ENCODE measurements at places on chromosomes 6 and 20.

GRCh38 chr6:150800674-150801314 lies 64.7 kb upstream of the MTHFD1L start:
- no peak for DNase-seq

DNA sequence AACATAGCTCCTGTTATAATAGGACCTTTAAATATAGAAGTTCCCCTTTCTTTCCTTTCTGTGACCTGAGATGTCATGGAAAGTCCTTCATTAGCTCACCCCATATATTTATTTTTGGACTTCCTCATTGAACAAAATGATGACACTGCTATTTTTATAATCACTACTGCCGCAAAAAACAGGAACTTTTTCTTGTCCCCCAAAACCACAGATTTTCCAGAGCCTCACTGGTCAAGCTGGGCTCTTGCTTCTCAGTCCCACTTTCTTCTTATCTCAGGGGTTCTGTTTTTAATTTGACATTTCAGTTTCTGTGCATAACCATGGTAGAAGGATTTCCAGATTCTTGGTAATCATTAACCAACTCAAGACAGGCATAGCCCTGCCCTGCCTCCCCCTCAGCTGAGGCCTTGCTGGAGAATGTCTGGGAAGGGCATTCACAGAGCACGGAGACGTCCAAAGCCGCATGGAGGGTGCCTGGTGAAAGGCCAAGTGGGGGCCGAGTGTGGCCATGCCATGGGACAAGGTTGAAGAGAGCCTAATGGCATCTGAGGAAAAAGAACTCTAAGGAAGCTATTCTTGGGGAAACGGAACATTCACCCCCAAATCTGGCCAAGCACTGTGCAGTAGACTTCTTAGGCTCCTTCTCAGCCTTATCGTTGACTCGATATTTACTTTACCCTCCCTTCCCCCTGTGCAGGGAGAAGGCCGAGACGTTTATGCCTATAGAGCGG lies 73.7 kb downstream of the EDN1 start:
- DNase-seq: no peak

- no peak for DNase-seq
These were observed 70.9 kb downstream of the SNAP91 start for GRCh38 chr6:83637953-83638352.

- DNase-seq: no peak
These were observed 239.2 kb upstream of the QKI start for GRCh38 chr6:163175301-163175700.

- no peak for DNase-seq
These were observed 239.1 kb downstream of the THBS2 start for GRCh38 chr6:169014211-169015197.

DNA sequence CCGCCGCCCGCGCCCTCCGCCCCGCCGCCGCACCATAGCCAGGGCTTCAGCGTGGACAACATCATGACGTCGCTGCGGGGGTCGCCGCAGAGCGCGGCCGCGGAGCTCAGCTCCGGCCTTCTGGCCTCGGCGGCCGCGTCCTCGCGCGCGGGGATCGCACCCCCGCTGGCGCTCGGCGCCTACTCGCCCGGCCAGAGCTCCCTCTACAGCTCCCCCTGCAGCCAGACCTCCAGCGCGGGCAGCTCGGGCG lies 1.5 kb downstream of the FOXC1 start:
- DNase-seq: peak; percentile 31

GRCh38 chr6:39169448-39170344 lies 54.7 kb upstream of the SAYSD1 start:
- no peak for DNase-seq

- peak; percentile 54 for DNase-seq
These were observed 35.6 kb upstream of the SLCO4A1 start for GRCh38 chr20:62606551-62607201.

GRCh38 chr6:47071681-47072080 lies 29.5 kb upstream of the ADGRF1 start:
- DNase-seq: no peak

GRCh38 chr6:141464490-141464889 lies 668.2 kb upstream of the GJE1 start:
- peak; percentile 78 for DNase-seq

- no peak for DNase-seq
These were observed 78.9 kb upstream of the TMEM181 start for GRCh38 chr6:158480989-158481388.

DNA sequence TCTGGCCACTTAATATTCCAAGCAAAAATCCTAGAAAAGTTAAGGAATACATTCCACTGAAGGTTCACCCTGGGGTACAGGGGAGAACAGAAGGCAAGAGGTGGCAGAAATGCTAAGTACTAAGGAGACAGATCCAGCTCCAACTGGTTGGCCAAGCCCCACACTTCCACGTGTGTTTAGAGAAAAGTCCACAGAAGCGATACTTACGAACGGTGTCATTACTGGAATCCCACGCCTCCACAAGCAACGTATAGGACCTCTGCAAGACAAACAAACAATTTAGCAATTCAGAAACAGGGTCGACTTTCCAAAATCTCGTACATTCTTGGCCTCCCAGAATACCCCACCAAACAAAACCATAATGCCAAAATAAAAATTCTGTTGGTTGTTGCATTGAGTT lies 10.0 kb downstream of the JAG1 start:
- no peak for DNase-seq

GRCh38 chr20:9581509-9581908 lies 67.1 kb downstream of the LAMP5 start:
- no peak for DNase-seq

GRCh38 chr20:39094391-39094790 lies 132.2 kb downstream of the DHX35 start:
- DNase-seq: no peak

- no peak for DNase-seq
These were observed 112.6 kb downstream of the GPR63 start for GRCh38 chr6:96724641-96725040.

DNA sequence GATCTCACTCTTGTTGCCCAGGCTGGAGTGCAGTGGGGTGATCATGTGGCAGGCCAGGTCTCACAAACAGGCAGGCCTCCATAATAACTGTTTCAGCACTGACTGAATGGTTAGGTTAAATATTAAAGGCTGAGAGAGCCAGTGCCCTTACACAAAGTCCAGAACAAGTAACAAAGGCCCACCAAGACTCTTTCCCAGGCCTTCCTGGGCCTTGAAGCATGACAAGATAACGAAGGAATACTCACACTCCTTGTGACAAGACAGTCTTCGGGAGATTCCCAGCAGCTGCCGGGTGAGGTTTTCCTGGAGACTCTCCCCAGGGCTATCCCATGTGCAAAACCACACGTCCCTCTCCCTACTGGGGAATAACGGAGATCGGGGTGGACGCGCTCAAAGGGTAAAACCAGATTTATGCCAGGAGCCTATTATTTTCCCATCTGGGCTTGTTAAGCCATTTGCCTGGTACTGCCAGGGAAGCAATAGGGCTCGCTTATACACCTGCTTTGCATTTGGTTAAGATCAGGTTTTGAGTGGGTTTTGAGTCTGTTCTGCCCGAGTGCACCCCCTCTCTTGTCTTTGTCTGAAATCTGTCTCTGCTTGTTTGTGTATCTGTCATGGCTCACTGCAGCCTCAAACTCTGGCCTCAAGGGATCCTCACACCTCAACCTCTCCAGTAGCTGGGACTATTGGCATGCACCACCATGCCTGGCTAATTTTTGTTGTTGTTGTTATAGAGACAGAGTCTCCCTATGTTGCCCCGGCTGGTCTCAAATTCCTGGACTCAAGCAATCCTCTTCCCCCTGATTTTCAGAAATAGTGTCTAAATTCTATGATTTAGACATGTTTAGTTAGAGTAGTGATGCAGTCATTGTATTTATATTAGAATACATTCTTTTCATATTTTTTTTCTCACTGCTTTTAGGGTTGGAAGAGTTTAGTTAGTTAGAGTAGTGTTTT lies 1.4 kb upstream of the ENPP3 start:
- DNase-seq: no peak

GRCh38 chr6:40559056-40559455 lies 28.1 kb downstream of the LRFN2 start:
- DNase-seq: no peak

DNA sequence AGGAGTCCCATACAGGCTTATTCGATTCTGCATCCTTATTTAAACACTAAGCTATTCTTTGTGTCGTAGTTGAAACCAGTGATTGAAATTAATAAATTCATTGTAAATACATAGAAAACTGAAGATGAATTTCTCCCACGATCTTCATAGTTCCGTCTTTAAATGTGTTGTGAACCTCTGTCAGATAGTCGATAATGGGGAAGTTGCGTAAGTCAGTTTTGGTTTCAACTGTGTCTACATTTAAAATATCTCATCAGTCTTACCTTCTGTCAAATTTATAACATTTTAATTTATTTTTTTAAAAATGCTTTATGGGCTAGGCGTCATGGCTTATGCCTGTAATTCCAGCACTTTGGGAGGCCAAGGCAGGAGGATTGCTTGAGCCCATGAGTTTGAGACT lies 12.7 kb downstream of the STX11 start:
- DNase-seq: no peak

- DNase-seq: peak; percentile 43
These were observed 169.4 kb downstream of the TAF4 start for GRCh38 chr20:61896058-61896961.

GRCh38 chr20:47998736-47999135 lies 213.5 kb upstream of the SULF2 start:
- DNase-seq: no peak

DNA sequence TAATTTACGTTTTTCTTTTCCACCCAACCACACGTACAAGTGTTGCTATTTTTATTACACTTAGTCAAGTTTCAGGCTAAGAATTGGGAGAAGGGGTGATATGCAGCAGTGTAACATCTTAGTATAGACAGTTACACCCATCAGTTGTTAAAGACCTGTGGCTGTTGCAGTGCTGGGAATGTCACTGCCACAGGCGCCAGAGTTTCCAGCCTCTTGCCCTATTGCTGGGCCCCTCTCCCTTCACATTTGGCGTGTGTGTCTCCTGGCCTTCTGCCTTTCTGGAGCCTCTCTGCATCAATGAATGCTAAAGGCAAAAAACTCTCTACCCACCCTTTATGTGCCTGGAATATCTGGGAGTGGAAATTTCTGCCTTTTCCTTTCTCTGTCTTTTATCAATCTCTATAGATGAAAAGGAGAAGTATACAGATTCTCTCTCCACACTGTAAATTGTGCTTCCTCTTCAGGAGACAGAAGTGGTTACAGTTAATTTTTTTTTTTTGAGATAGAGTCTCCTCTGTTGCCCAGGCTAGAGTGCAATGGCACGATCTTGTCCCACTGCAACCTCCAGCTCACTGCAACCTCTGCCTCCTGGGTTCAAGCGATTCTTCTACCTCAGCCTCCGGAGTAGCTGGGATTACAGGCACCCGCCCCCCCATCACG lies 73.0 kb downstream of the TIAM2 start:
- no peak for DNase-seq

DNA sequence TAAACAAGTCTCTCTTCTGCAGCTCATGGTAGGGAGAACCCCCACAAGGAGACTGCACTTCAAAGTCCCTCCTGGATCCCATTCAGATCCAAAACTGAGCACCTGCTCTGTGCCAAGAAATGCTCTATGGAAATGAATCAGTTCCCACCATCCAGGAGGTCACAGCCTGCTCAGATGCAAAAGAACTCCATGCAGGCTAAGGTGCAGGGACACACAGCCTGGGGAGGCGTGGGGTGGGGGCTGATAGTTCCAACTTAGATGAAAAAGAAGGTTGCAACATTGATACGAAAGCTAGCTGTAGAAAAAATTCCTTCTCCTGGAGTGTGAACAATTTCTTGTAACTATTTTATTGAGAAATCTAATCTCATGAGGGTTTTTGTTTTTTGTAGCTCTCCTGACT lies 111.0 kb upstream of the TMEM170B start:
- DNase-seq: no peak

- no peak for DNase-seq
These were observed 18.0 kb upstream of the MAFB start for GRCh38 chr20:40706977-40707582.

GRCh38 chr6:134034478-134034877 lies 17.9 kb downstream of the SLC2A12 start:
- no peak for DNase-seq

- DNase-seq: peak; percentile 48
These were observed 10.9 kb upstream of the PGC start for GRCh38 chr6:41757931-41758640.

GRCh38 chr6:160110586-160111123 lies 11.0 kb upstream of the SLC22A1 start:
- peak; percentile 20 for DNase-seq

- peak; percentile 90 for DNase-seq
These were observed 121.7 kb upstream of the NXT1 start for GRCh38 chr20:23228912-23229311.

GRCh38 chr6:15305496-15305895 lies 59.6 kb downstream of the JARID2 start:
- DNase-seq: no peak

DNA sequence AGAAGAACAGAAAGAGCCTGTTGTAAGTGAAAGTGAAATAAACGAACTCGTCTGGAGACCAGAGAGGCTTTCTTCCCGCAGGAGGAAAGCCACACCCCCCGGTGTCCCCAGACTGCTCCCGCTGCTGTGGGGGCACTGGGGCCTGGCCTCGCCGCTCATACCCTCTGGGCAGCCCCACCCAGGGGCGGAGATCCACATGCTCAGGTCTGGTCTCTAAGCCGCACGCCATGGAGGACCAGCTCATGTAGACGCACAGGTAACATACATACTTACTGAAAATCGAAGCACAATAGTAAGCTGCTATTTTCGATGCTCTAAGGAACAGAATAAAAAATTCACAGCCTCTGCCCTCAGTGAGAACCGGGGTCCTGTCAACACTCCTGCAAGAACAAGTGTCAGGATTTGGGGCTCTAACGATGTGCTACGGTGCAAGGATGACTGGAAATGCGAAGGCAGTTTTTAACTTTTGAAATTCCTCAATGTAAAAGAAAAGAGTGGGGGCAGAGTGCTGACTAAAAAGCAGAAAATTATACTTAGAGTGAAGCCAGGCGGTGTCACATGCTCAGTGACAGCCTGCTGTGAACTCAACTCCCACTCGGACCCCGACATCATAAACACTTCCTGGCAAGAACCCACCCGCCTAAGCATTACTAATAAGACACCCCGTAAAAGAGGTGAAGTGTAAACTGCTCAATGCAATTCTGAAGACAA lies 110.5 kb downstream of the IRF4 start:
- peak; percentile 15 for DNase-seq

DNA sequence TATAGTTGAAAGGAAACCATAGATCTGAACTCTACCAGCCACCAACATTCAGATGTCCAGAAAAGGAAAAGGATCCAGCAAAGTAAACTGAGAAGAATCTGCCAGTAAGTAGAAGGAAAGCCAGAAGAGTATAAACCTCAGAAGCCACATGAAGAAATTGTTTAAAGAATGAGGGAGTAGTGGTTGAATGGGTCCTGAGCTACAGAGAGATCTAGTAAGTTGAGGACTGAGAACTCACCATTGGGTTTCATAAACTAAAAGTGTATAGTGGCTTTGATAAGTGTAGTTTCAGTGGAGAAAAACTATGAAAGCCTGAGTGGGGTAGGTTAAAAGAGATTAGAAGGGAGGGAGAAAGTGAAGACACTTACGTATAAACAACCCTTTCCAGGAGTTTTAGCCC lies 32.0 kb upstream of the SUMO4 start:
- no peak for DNase-seq

- peak; percentile 90 for DNase-seq
These were observed 4.6 kb downstream of the SMIM29 start for GRCh38 chr6:34243901-34244884.
